Left ventricle myocardium inferior (tissue), 1 donor: ENCODE measurements at places on chromosomes 3 and 15.

GRCh38 chr3:178895178-178895789 lies 176.3 kb downstream of the ZMAT3 start:
- DNase-seq, result no peak

DNA sequence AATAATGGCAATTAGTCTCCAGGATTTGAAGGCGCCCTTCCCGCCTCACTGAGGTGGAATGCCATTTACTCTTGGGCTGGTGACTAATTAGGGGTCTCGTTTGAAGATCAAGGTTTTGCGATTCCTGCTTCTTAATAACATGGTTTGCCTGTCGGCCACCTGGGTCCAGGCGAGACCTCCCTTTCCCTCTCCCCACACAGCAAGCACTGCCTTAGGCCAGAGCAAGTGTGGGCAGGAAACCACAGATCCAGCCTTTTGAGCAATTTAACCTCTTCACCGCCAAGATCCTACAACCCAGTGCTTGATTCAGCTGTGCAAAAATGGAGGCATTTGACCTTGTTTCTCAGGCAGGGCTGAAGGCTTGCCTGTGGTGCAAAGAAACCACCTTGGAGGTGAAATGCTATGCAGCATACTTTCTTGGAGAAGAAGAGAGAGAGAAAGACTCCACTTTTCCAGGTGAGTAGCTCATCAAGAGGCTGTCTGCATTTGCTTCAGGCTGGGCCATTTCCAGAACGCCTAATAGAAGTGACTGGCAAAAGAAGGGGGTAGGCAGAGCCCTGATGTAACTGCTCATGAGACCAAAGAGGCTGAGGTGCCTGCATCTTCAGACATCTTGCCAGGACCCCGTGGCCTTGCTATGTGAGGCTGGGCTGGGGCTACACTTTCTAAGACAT lies 34.1 kb upstream of the WNT5A start:
- DNase-seq, result no peak

GRCh38 chr3:9179826-9180763 lies 69.4 kb downstream of the SRGAP3 start:
- no peak for DNase-seq

- no peak for DNase-seq
These were observed 14.6 kb downstream of the C2CD4B start for GRCh38 chr15:62150445-62150844.

DNA sequence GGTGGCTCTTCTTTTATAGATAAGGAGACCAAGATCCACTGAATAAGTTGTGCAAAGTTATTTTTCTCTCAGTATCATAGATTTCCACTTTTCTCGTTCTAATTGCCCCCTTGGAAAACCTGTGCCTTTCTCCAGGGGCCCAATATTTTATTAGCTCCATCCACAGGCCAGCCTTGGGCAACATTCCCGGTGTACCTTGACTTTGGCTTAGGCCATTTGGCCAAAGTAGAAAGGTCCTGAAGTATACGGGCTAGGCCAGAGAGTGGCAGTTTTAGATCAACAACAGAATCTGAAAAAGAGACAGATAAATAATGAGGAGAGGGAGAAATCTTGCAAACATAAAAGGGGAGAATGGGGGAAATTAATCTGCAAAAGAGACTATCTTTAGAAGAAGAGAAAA lies 91.7 kb upstream of the CHMP2B start:
- DNase-seq, result no peak

DNA sequence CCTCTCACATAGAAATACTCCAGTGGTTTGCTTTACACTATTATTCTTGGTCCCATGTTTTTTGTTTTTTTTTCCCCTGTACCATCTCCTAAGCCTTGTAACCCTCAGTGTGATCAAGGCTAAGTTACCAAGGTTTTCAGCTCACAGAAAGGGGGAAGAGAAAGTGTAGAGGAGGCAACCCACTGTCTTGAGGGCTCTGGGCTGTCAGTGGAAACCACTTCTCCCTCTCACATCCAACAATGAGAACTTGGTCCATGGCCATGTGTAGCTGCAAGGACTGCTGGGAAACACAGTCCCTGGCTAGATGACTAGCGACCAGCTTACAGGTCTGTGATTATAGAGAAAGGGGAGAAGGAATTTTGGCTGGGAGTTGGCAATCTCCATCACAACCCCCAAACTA lies 30.3 kb downstream of the GPD1L start:
- no peak for DNase-seq

DNA sequence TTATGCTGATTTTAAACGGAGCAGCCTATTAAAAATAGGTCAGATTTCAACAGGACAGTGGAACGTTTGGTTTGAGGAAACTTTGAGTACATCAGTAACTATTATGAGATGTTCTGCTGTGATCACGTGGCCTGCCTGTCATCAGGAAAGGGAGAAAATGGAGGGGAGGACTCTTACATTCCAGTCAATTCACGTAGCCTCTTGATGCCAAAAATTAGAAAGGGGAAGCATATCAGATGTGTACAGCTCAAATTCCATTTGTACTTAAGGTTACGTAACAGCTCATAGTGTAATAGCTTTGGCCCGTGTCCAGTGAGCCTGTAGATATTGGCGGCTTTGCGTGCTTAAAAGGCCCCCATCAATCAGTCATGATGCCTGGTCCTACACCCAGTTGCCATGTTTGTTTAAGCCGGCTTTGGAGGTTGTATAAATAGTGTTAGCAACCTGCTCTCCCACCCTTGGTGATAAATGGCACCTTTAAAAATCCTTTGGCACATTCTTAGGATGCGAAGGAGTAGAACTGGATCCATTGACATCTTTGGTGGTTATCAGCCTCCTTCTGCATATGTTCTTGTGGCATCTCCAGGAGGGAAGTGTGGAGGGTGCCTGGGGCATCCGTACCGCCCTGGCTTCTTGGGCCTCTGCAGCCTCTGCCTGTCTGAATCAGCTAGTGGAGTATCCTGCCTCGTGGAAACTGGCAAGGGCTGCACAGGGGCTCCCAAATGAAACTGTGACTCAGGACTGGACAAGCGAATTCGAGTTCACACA lies 163.9 kb downstream of the THSD4 start:
- DNase-seq, result no peak

- no peak for DNase-seq
These were observed 13.4 kb downstream of the TAMM41 start for GRCh38 chr3:11832981-11833905.

- DNase-seq, result no peak
These were observed 612.8 kb downstream of the MAGI1 start for GRCh38 chr3:65425880-65426279.

DNA sequence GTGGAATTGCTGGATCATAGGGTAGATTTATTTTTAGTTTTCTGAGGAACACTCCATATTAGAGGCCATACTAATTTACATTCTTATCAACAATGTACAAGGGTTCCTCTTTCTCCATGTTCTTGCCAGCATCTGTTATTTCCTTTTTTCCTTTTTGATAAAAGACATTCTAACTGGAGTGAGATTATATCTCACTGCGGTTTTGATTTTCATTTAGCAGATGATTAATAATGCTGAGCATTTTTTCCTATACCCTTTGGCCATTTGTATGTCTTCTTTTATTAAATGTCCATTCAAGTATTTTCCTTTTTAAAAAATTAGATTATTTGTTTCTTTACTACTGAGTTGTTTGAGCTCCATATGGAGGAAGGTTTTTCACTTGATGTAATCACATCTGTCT lies 1189.5 kb downstream of the ZPLD1 start:
- DNase-seq, result no peak

- DNase-seq, result no peak
These were observed 855.3 kb downstream of the MCTP2 start for GRCh38 chr15:95086531-95087252.

- DNase-seq, result no peak
These were observed 538.1 kb downstream of the MAGI1 start for GRCh38 chr3:65500398-65501306.

- DNase-seq, result no peak
These were observed 39.0 kb downstream of the LRTM1 start for GRCh38 chr3:54888873-54889272.

GRCh38 chr3:195746751-195747150 lies 26.0 kb downstream of the MUC20 start:
- DNase-seq, result no peak

- no peak for DNase-seq
These were observed 171.1 kb upstream of the STT3B start for GRCh38 chr3:31361371-31362273.

GRCh38 chr3:157467200-157467599 lies 30.6 kb downstream of the PTX3 start:
- no peak for DNase-seq

DNA sequence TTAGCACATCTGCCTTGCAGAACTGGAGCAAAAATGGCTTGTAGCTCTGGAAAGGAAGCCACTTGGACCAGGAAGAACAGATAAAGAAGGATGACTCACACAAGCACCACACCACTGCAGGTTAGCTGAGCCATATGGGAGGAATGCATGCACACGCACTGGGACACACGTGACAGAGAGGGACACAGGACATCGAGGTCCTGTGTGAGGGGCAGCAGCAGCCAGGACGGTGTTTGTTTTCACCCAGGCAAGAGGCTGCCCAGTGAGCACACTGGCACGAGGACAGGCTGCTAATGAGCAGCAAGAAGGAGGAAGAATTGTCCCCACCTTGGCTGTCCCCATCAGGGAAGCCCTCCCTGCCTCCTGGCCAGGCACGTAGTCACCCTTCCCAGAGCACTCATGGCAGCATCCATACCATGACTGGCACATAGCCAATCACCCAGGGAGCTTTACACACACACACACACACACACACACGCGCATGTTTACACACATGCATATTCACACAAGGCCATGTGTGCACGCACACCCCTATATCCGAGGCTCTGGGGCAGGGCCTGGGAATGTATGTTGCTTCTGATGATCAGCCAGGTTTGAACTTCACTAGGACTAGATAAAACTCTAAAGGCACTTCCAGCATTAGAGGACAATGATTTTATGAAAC lies 24.0 kb upstream of the SPTBN5 start:
- DNase-seq, result peak; percentile 66

DNA sequence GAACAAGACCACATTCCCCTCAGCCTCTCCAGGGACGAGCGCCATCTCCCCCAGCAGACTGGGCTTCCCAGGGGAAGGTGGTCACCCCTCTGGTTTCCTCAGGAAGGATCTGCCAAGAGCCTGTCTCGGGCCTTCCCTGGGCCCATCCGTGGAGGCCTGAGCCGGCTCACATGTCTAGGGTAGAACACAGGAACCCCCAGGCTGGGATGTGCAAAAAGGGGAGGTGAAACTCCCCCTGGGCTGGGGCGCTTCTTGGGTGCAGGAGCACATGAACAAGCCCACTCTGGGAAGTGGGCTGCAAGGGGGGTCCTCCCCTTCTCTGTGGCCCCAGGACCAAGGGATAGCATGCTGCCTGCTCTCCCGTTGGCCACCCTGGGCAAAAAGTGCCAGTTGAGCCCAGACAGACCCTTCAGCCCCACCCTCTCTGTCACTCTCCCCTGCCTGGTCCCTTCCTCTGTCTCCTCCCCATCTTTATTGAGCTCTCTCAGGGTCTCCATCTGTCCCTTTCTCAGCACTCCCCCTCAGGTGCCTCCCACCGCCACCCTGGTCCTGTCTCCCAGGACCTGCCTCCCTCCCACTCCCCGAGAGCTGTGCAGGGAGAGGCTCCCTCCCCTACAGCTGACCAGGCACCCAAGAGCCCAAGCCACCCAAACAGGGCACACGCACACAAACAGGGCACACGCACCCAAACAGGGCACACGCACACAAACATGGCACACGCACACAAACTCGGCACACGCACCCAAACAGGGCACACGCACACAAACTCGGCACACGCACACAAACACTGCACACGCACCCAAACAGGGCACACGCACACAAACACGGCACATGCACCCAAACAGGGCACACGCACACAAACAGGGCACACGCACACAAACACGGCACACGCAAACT lies 864 bp downstream of the SEMA3G start:
- no peak for DNase-seq

DNA sequence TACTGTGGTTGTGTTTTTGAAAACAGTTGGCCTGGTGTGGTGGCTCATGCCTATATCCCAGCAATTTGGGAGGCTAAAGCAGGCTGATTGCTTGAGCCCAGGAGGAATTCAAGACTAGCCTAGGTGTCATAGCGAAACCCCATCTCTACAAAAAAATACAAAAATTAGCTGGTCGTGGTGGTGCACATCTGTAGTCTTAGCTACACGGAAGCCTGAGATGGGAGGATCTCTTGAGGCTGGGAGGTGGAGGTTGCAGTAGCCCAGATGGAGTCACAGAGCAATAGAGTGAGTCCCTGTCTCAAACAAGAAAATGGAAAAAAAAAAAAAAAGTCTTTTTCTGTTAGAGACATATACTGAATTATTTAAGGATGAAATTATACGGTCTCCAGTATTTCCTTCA lies 14.7 kb upstream of the LRRFIP2 start:
- no peak for DNase-seq

- DNase-seq, result no peak
These were observed 291.1 kb upstream of the ROPN1 start for GRCh38 chr3:124282751-124283651.

- no peak for DNase-seq
These were observed 155.6 kb downstream of the ADAM10 start for GRCh38 chr15:58593870-58594269.

GRCh38 chr3:20136231-20136630 lies 49.8 kb downstream of the SGO1 start:
- DNase-seq, result no peak

DNA sequence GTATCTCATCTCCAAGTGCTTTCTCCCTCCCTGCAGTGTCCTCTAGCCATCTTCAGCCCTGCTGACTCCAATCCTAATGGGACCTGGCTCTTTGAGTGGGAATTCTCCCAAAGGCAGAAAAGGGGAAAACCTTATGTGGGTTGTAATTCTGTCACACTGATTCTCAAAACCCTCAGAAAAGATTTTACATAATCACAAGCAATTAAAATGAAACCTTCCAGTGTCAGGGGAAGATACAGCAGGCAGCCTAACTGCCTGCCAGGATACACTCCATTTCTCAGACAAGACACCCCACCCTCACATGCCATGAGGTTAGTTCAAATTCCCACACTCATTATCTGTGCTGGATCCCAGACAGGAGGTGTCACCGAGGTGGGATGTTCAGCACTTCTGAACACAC lies 121.4 kb downstream of the RFTN1 start:
- no peak for DNase-seq

- DNase-seq, result peak; percentile 80
These were observed 68.1 kb upstream of the TLE3 start for GRCh38 chr15:70165716-70166284.

GRCh38 chr3:47407896-47408838 lies 27.3 kb downstream of the PTPN23 start:
- no peak for DNase-seq

DNA sequence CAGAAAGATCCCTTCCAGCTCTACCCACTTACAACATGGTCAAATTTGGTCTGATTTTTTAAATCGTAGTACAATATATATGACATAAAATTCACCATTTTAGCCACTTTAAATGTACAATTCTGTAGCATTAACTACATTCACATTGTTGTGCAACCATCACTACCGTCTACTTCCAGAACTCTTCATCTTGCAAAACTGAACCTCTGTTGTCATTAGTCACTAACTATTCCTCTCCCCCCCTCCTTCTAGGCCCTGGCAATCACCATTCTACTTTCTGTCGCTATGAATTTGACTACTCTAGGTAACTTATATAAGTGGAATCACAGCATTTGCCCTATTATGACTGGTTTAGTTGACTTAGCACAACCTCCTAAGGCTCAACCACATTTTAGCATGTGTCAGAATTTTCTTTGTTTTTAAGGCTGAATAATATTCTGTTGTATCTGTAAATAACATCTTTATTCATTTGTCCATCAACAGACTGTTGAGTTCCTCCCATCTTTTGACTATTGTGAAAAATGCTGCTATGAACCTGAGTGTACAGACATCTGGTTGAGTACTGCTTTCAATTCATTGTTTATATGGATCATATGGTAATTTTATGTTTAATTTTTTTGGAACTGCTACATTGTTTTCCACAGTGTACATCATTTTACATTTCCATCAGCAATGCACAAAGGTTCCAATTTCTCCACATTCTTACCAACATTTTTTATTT lies 35.5 kb upstream of the CCR2 start:
- no peak for DNase-seq
